ENCODE measurements at places on chromosomes 3 and 15. TPM values are rescaled to one million over a fixed set of nuclear protein-coding genes. Genes with fewer than 3 reads are reported as not detected.
A peak's percentile ranks its signal among the peaks of the same experiment; 100 is the strongest.

- no peak for DNase-seq
Measured at GRCh38 chr3:160403028-160403545, 3.6 kb downstream of the SMC4 start.

The FBN1 gene
- 413 TPM for total RNA-seq

DNA sequence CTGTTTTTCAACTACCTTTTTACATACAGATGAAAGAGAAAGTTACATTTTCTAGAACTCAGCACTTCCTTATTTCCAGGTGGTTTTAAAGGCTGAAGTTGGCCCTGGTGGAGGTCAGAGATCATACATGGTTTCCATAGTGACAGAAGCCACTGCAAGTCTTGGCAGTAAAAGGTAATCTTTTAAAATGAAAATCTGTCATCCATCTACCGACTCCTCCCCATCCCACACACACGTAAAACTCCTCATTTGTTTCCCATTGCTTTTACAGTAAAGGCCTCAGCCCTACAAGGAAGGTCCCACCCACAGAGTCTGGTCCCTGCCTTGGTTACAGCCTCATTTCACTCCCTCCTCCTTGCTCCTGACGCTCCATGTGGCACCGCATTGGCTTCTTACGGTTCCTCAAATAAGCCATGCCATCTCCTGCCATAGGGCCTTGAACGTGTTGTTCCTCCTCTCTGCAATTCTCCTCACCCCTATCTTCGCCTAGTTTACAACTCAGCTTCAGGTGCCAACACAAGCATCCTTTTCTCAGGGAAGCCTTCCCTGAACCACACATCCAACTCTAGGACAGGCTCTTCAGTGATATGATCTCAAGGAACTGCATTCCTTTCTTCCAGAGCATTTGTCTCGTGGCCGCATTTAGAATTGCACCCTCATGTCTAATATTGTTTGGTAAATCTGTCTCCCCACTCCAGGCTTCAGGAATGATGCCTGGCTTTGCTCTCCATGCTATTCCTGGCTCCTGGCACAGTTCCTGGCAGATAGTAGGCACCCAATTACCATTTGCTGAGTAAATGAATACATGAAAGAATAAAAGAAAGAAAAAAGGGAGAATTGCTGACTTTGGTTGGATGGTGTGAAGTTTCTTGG lies 2.6 kb downstream of the CYP19A1 start:
- no peak for DNase-seq

GRCh38 chr15:72420576-72420975 lies 22.5 kb downstream of the TMEM202 start:
- DNase-seq, result no peak

The GOLGA6A gene
- not detected for total RNA-seq

GRCh38 chr15:32687556-32687955 lies 30.2 kb upstream of the GREM1 start:
- DNase-seq, result no peak

The PARP3 gene
- total RNA-seq, result 22.1 TPM

- no peak for DNase-seq
Measured at GRCh38 chr3:99176169-99176964, 274.9 kb upstream of the DCBLD2 start.

The VIPR1 gene
- total RNA-seq, result 2.9 TPM

DNA sequence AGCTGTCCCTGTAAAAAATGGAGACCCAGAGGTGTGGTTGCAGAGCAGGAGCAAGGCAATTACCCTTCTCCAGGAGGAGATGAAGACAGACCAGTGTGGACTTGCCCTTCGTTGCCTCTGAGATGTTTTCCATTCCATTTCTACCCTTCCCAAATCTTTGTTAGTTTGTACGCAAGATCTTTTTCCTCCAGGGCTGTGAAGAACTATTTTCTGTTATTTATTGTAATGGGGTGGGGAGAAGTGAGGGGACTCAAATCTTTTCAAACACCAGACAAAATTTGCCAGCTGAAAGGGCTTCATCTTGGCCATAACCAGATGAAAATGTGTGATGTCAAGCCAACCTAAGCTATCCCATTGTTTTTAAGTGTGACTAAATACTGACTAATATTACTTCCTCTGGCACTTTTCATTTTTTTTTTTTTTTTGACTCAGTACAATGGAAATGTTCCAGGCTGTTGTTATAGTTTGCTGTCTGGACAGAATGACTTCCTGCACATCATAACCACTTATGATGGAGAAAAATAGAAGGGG lies 271.3 kb upstream of the TPRG1 start:
- DNase-seq, result no peak

The IMPG2 gene
- total RNA-seq, result 0.32 TPM

DNA sequence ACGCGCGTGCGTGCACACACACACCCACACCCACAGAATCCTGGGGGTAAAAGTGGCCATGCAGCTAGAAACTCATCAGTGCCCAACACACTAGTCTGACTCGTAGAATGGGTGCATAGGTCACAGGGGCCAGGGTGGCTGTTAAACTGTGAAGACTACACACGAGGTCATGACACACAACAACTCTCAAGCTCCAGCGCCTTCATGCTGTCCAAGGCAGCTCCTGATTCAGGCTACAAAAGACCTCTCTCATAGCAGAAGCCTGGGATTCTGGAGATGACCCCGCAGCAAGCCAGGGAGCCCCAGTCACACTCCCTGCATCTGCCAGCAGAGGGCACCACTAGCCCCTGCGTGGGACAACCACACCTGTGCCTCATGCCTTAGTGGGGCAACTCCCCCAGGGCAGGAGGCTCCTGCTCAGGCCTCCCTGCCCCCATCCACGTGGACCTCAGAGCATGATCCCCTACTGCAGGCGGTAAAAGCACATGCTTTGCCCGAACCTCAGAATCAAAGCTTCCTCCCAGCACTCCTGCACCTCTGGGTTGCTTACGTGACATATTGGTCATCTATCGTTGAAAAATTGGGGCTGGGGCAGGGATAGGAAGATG lies 93.1 kb downstream of the LRIG1 start:
- DNase-seq, result peak; percentile 77

The VPS33B gene
- 7.7 TPM for total RNA-seq

The TRAT1 gene
- 0.84 TPM for total RNA-seq

DNA sequence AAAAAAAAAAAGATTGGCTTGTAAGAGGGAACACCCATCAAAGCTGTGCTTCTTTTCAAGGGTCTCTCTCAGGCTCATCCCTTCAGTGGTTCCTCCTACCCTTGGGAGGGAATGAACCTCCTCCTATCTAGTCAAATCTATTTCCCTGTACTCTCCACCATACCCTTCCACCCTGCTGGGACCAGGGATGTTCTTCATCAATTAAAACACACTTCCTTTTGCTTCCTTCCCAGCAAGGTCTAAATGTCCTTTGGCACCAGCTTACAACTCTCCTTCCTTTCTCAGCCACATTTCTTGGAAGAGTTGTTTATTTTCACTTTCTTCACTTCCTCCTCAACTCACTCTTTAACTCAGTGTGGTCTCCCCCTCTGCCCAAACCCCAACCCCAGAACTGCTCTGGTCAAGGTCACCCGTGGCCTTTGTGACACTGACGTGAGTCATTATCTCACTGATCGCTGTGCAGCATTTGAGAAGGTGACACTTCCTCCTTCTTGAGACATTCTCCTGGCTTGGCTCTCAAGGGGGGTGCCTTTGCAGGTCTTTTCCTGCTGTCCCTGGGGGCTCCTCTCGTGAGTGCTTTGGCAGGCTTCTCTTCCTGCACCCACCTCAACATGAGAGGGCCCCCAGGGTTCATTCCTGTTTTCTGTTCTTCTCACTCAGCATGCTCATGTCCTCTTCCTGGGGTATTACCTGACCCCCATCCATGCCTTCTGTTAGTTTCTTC lies 210.5 kb upstream of the TLE3 start:
- no peak for DNase-seq

- DNase-seq, result no peak
Measured at GRCh38 chr3:177673112-177673914, 476.0 kb upstream of the TBL1XR1 start.

The SLC2A2 gene
- not detected for total RNA-seq

GRCh38 chr3:87272718-87273341 lies 3.6 kb downstream of the POU1F1 start:
- no peak for DNase-seq

GRCh38 chr3:193673845-193674244 lies 80.8 kb downstream of the OPA1 start:
- DNase-seq, result no peak

DNA sequence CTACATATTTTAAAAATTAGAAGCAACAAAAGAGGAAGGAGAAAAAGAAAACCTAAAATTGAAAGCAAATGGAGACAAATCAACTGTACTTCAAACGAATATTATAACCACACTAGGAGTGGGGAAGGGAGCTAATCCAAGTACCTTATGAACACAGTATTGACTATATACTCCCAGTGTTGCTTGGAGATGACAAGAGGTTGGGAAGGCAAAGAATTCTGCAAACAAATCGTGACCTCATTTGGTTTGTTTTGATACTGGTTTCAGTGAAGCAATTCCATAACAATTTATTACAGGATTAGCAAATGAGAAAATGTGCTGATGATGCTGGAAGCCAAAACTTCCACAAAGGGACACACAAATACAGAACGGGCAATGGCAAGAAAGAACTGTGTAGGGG lies 268.1 kb downstream of the ULK4 start:
- no peak for DNase-seq

The ZKSCAN7 gene
- 4.3 TPM for total RNA-seq

- DNase-seq, result no peak
Measured at GRCh38 chr3:182117583-182117982, 405.9 kb downstream of the SOX2 start.

DNA sequence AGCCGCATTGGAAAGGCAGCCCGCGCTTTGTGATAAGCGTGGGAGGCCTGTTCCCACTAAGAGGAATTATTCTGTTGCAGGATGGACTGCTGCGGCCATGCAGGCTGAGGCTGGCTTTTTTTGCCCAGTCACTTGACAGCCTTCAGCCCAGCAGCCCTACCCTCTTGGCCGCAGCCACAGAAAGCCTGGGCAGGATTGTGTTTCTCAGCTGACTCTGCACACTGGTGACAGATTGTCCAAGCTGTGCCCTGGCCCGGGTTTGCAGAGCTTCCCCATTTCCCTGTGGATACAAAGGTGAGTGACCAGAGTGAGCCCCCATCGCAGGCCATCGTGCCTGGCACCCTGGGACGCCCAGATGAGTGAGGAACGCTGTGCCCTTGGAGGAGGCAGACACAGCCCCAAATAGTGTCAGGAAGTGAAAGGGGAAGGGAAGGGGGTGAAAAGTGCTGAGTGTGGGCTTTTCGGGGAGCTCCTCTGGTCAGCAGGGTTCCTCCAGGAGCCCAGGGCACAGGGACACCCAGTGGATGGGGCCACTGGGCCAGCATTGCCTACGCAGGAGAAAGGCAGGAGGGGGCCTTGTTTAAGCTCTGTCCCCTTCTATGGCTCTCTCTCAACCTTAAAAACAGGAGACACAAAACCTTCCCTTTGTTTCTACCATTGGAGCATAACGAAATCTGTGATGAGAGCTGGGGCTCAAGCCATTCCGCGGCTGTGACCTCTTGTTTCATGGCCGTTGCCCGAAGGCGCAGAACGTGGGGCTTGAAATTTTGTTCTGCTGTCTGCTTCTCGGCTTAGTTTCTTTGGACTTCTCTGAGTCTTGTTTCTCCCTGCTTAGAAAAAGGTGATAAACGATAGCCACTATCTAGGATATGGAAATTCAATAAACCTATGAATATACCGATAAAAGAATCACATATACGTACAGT lies 91.5 kb upstream of the MEF2A start:
- no peak for DNase-seq

DNA sequence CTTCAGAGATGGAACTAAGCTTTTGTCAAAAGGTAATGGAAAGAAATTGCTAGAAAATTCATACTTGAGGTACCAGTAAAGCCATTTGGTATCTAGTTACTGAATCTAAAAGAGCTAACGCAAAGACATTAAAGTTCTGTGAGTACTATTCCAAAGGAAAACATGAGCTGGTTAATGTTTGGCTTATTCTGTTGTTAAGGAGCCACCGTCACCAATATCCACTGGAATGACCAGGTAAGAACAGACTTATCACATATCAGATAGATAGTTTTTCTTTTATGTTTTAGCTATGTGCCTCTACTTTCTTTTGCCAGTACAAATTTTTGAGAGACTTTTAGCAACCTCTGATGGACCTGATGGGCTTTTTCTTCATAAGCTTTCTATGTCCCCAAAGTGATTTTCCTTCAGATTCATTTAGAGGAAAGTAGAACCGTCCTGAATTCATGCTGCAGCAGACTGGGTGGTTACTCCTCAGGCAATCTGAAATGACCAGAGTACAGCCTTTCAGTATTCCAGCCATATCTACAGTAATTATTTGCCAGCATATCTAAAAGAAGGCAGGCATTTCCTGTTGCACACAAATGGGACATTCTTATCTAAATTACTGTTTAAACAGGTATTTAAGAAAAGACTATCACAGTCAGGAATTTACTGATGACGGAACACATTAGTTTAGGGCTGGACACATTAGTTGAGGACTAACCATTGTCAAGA lies 274.1 kb downstream of the MECOM start:
- DNase-seq, result no peak

The RARRES1 gene
- 489 TPM for total RNA-seq

The RTP1 gene
- not detected for total RNA-seq

The C2CD4A gene
- total RNA-seq, result 0.60 TPM

The NANOGP8 gene
- 0.65 TPM for total RNA-seq

GRCh38 chr3:61589856-61590255 lies 28.5 kb downstream of the PTPRG start:
- DNase-seq, result no peak
